Fibroblast of the aortic adventitia (primary cell): ENCODE measurements at places on chromosomes 16 and 17. TPM values are rescaled to one million over a fixed set of nuclear protein-coding genes. Genes with fewer than 3 reads are reported as not detected.

The KRT33A gene
- not detected in 2 replicates for total RNA-seq

The INTS2 gene
- 14.9 and 15.4 TPM in 2 replicates for total RNA-seq

The KRTAP4-1 gene
- total RNA-seq, result not detected in 2 replicates

The CD300A gene
- not detected in 2 replicates for total RNA-seq
